Stimulated activated CD8-positive, alpha-beta memory T cell treated with anti-CD3 and anti-CD28 coated beads, Interleukin-15, amount 100 ng/mL, for 4 hours (primary cell): ENCODE measurements at places on chromosomes 2 and 18.
A peak's percentile ranks its signal among the peaks of the same experiment; 100 is the strongest.

- peak; percentile 10 for DNase-seq
Measured at GRCh38 chr18:63074981-63075404, 244.6 kb downstream of the BCL2 start.

GRCh38 chr18:34222307-34223163 lies 2.2 kb downstream of the NOL4 start:
- DNase-seq: no peak

DNA sequence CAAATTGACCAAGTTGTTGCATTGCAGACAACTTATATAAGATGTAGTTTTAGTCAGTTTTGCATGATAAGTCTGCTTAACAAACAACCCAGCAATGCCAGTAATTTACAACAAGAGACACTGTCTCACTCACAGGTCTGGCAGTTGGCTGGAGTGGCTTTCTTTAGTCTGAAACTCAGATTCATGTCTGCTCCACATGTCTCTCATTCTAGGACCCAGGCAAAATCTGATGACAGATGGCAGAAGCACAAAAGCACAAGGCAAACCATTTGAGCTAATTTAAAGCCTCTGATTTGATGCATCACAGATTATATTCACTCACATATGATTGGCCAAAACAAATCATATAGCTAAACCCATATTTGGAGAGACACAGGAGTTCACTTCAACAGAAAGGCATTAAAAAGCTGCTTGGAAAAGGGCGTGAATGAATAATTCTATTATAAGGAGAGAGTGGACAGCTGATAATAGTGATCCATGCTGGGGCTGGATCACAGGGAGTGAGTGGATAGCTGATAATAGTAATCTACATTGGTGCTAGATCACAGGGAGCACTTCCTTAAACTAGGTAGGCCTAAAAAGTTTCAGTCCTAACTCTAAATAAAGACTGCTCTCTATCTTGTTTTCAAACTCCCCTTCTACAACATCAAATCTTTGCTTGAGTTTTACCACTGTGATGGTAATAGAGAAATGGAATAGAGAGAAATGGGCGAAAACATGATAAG lies 593.2 kb upstream of the ZNF804A start:
- no peak for DNase-seq

- no peak for DNase-seq
Measured at GRCh38 chr2:101082998-101083397, 68.2 kb downstream of the TBC1D8 start.

DNA sequence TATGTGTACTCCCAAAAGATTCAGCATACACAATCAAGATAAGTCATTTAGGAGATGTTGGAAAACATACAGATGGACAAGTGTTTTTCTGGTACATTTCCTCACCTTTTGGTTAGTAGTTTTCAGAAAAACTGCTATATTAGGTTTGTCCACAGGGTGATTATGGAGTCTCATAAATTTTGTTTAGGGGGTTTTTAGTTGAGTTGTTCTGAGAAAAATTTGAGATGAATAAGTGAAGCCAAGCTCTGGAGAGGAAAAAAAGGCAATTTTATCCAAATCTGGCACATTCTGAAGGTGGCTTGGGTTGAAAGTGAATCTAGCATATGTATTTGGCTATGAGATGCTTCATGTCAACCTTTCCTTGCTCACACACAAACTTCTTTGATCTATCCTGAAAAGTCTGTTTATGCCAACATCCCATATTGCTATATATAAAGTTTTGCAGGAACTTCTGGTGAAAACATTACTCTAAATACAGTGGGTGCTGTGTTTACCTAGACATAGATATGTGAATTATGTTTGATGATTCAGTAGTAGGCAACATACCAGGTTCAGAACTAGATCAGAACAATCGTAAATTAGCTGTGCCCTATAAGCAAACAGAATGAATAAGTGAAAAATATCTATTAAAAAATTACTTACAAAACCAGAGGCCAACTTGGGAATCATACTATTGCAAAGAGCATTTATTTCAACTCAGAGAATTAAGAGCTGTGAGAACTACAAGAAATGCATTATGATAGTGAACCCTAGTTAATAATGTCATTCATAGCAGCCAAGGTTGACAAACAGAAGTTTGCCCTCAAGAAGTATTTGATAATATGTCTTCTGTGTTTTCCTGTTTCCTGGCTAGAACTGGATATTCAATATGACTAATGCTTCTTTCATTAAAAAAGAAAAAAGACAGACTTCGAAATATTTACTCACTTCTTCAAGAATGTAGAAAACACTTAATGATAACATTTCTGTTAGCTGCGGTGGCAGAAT lies 552.0 kb downstream of the IRS1 start:
- no peak for DNase-seq
